ENCODE measurements at places on chromosomes 5 and 9. TPM values are rescaled to one million over a fixed set of nuclear protein-coding genes. Genes with fewer than 3 reads are reported as not detected.

The PCDHB15 gene
- total RNA-seq = not detected

The SOHLH1 gene
- total RNA-seq = not detected

The NRG2 gene
- total RNA-seq = 0.11 TPM

The LECT2 gene
- not detected for total RNA-seq

The SLC34A3 gene
- not detected for total RNA-seq

The DMGDH gene
- 0.86 TPM for total RNA-seq

The TPRN gene
- 5.6 TPM for total RNA-seq

The SV2C gene
- total RNA-seq = not detected

The ESM1 gene
- not detected for total RNA-seq

The SLC6A18 gene
- not detected for total RNA-seq

The TMEM232 gene
- 1.2 TPM for total RNA-seq

The ADRB2 gene
- total RNA-seq = not detected

The ORM2 gene
- not detected for total RNA-seq

The PPP2R2B gene
- total RNA-seq = 0.85 TPM

The PAPPA gene
- not detected for total RNA-seq

The NR2F1 gene
- total RNA-seq = not detected

The ANKRD20A1 gene
- total RNA-seq = not detected

The NUTM2G gene
- total RNA-seq = not detected

The FGFR4 gene
- 1.5 TPM for total RNA-seq

The PTGES gene
- 0.16 TPM for total RNA-seq

Measured in activated CD4-positive, alpha-beta T cell treated with anti-CD3 and anti-CD28 coated beads for 36 hours (primary cell).